NCI-H1436 (cell line): ENCODE measurements at places on chromosomes 3 and 15.

GRCh38 chr3:40766396-40766795 is 241.6 kb downstream of the ZNF621 start:
- DNase-seq = no peak

GRCh38 chr3:69906351-69906966 is 93.1 kb upstream of the SAMMSON start:
- no peak for DNase-seq

GRCh38 chr3:38842266-38842965 is 26.4 kb upstream of the SCN10A start:
- DNase-seq = no peak

- no peak for DNase-seq
Measured at GRCh38 chr3:131708241-131708640, 205.5 kb upstream of the MRPL3 start.

- DNase-seq = no peak
Measured at GRCh38 chr3:25885544-25885943, 95.7 kb downstream of the OXSM start.

DNA sequence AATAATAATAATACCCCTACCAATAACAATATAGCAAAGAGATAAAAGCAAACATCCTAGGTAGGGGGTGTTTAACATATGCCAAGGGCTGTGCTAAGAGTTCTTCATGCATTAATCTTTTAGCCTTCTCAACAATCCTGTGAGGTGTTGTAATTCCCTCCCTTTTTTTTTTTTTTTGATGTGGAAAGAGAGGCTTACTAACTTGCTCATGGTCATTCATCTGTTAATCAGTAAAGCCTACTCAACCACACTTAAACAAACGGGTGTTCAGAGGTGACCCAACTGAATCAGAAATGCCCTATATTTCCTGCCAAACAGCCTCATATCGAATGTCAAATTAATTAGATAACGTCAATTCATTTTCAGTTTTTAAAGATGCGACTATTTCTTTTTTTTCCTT is 232.1 kb downstream of the CTNNB1 start:
- no peak for DNase-seq

DNA sequence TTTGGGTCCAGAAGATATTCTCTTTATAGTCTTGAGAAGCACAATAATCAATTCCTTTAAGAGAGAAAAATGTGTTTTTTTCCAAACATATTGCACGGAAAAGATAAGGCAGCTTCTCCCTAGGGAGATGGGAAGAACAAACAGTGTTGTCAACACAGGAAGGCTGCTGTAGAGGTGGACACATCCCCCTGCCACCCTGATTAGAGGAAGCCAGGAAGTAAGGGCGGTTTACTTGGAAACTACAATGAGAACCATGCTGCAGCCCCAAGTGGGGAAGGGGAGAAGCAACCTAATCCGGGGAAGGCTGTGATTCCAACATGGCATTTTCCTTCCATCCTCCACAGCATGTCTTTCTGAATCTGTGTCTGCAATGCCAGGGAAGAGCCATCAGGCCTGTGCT is 256.9 kb upstream of the TGFBR2 start:
- no peak for DNase-seq

GRCh38 chr3:142912402-142913172 is 23.7 kb upstream of the PCOLCE2 start:
- no peak for DNase-seq

DNA sequence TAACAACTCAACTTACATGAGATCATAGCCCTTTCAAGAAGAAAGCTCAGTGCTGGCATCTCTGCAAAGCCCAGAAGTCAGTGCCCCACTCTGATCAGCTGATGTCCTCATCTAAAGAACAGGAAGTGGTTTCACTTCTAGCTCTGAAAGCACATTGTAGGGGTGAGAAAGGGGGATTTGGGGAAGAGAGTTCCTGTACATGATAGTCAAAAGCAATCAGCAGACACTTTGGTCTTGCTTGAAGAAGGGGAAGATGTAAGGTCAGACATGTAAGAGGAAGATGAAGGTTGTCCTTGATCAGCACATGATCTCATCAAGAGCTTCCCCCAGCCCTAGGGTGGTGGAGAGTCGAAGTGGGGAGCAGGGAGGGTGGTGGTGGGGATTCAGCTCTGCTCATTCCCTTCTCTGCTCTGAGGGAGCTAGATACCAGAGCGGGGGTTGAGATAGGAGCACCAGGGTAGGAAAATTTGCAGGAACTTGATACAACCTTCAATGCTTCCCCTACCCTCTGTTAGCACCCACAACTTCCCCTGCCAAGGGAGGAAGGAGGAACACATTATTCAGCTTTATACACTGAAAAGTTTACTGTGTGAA is 76.4 kb upstream of the ETV5 start:
- no peak for DNase-seq

DNA sequence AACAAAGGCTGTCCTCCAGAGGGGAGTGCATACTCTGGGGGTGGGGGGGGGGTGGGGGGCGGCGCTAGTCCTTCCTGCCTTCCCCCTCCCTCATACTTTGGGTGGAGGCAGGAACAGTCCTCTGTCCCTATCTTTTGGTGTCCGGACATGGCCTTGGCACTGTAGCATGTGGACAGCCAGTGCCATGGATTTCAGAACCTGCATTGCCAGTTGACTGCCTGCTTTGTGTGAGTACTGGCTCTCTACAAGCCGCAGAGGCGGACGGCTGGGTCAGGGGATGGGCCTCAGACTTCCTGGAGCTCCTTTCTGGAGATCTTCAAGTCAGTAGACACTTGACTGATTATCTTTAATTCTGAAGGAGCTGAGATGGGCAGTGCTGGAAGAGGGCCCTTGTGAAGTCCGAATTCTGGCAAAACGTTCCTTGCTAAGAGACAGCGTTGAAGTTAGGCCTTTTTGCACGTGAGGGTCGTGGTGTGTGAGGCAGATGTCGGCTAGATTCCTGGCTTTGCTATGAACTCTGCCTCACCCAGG is 2.5 kb downstream of the CLDN11 start:
- no peak for DNase-seq

- no peak for DNase-seq
Measured at GRCh38 chr3:30011237-30011803, 595.1 kb upstream of the TGFBR2 start.

DNA sequence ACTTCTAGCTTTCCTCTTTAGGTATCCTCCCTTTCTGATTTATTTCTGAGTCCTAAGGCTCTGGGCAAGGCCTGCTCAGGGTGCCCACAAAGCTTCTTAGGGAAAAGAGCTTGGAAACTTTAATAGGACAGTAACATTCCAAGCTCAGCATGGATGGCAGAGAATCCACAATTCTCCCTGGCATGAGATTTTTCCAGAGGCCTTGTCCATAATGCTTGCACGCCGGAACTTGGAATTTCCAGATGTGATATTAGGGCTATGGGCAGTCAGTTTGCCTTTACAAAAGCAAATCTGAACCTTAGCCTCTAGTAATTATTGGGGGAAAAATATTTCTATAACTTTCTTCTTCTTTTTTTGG is 139.0 kb upstream of the RBMS3 start:
- DNase-seq = no peak

- DNase-seq = no peak
Measured at GRCh38 chr3:10434144-10434937, 71.0 kb downstream of the ATP2B2 start.

- no peak for DNase-seq
Measured at GRCh38 chr3:140243575-140243974, 308.6 kb downstream of the CLSTN2 start.

DNA sequence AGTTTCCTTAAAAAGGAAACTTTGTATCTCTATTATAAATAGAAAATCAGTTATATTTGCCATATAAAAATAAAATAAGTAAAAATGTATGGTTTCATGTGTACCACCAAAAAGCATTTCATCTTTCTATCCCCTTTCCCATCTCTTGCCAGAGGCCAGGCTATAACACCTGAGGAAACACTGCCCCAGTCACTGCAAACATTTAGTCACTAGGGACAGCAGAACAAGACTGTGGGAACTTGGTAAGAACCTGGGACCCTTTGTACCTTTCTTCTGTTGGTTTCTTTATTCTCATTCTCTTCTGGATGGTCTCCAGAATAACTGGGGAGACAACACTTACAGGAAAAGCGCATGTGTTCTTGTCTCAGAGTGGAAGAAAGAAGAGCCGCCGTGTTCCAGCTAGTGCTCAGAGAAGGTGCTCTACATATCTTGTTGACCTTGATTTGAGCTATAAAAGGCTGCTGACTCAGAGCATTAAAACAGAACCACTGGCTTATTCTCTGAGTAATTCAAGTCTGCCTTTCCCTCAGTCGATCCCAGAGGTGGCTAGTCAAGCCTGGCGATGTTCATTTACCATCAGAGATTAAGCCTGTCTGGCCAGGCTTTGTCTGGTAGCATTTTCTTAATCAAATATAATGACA is 361.6 kb downstream of the RBMS3 start:
- no peak for DNase-seq

DNA sequence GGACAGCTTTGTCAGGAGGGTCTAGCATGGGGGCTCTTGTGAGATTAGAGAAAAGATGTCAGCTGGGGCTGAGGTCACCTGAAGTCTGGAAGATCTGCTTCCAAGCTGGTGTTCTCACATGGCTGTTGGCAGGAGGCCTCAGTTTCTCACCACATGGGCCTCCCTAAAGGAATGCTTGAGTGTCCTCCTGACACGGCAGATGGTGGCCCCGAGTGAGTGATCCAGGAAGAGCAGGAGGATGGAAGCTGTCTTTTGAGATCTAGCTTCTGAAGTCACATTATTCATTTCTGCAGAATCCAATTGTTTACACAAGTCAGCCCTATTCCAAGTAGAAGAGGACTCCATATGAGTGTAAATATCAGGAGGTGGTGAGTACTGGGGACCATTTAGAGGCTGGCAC is 344.0 kb upstream of the PROK2 start:
- no peak for DNase-seq

DNA sequence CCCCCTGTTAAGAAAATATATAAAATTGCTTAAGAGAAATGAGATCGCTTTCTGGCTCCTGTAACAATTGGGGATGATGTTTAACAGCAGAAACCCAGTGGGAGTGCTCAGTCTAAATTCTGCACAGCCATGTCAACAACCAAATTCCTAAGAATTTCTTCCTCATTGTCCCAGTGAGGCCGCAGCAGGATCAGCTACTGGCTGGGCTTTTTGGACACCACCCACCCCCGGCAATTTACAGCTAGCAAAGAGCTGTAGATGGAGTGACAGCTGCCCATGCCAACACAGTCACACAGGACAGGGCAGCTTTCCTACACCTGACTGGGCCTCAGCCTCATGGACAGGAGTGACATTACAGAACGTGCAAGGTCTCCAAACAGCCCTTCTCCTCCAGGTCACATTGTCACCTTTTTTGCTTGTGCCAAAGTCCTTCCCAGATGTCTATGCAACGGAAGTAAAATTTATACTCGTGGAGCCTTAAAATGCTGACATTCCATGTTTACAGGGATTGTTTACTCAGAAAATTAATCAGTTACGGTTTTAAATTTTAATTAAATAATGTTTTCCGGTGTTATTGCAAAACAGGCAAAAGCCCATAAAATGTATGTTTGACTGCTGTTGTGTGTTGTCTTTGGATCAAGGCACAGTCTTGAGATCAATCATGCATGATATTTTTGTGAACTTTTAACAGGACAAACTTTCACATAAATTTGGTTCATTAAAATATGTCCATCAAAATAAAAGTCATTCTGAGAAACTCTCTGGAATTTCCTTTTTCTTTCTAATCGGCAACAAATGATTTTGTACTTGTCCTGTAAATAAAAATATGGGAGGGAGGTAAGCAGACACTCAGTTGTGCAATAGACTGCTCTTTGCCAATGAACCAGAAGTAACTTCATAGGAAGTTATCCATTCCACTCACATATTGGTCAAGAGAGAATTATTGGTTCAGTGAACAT is 943.2 kb downstream of the MCTP2 start:
- no peak for DNase-seq

- DNase-seq = no peak
Measured at GRCh38 chr3:10547413-10547812, 42.0 kb upstream of the ATP2B2 start.

GRCh38 chr3:68287101-68287500 is 632.7 kb upstream of the SUCLG2 start:
- no peak for DNase-seq

GRCh38 chr15:52673312-52673711 is 5.9 kb downstream of the ATOSA start:
- no peak for DNase-seq

- DNase-seq = no peak
Measured at GRCh38 chr15:77019521-77020331, 24.8 kb downstream of the PSTPIP1 start.

DNA sequence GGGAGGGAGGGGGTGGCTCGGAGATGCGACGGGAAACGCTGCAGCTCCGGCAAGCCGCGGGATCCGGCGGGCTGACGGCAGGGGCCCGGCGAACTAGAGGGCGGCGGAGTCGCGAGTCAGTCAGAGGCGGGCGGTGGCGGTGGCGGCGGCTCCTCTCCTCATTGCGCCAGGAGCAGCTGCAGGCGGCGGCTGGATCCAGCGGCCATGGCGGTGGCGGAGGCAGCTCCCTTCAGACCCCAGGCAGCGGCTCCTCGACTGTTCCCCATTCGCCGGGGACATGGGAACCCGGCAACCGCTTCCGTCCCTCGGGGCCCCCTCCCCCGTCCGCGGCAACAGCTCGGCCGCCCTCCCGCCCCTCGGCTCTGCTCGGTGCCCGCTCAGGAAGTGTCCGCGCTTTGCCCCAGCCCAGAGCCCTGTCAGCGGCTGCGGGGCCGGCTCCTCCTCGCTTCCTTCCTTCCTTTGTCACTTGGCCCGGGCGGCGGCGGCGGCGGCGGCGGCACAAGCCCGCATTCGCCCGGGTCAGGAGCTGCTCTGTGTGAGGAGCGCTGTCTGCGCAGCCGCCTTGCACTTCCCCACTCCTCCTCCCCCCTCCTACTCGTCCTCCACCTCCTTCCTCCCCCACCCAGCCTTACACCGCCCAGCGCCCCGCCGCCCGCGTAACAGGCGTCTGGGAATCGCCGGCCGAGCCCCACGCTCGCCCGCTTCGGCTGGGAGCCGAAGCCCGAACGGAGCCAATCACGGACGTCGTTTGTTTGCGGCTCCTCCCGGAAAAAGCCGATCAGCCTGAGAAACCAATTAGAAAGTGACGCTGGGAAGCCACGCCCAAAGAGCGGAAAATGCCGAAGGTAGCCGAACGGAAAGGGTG is at the start of gene GSK3B:
TSS of gene GSK3B (minus strand) at position 537 of the 865 bp plus-strand sequence. CDS start 1,013 bp downstream, outside the sequence.
- DNase-seq = peak; percentile 85

DNA sequence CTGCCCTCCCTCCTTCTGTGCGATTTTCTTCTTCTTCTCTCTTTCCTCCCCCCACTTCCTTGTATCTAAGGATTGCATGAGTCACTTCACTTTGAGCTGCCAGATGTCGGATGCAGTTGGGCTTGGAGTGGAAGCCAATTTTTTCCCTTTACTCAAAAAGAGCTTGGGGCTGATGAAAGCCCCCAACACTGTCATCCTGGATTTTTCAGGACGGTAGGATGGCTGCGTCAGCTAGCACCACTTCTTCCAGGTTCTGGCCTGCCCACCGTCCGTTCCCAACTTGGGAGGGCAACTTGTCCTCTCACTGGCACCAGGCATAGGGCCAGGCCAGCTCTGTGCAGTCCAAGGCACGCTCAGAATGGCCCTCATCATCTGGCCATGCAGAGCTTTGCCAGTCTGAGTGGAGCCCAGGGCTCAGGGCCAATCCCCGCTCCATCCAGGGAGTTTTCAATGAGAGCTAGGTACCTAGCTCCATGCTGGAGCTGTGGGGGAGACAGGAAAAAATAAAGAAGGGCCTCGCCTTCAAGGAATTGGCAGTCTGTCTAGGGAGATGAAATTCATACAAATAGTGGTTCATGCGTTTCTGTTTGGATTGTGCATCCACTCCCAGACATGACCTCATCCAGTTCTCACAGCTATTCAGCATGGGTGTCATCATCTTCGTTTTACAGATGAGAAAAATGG is 47.7 kb upstream of the INSYN1 start:
- no peak for DNase-seq
